ENCODE measurements at places on chromosomes 12 and 14. TPM values are rescaled to one million over a fixed set of nuclear protein-coding genes. Genes with fewer than 3 reads are reported as not detected.

GRCh38 chr14:87892763-87893162 is 100.2 kb downstream of the GALC start:
- no peaks in the 10 kb centered on the region for H3K4me1 ChIP-seq
- H3K27ac ChIP-seq = no peak overlapping the region
- H3K36me3 ChIP-seq = no peaks in the 10 kb centered on the region
- H3K4me3 ChIP-seq = no peak overlapping the region
- peaks cover 17% of the 10 kb centered on the region for H3K27me3 ChIP-seq

DNA sequence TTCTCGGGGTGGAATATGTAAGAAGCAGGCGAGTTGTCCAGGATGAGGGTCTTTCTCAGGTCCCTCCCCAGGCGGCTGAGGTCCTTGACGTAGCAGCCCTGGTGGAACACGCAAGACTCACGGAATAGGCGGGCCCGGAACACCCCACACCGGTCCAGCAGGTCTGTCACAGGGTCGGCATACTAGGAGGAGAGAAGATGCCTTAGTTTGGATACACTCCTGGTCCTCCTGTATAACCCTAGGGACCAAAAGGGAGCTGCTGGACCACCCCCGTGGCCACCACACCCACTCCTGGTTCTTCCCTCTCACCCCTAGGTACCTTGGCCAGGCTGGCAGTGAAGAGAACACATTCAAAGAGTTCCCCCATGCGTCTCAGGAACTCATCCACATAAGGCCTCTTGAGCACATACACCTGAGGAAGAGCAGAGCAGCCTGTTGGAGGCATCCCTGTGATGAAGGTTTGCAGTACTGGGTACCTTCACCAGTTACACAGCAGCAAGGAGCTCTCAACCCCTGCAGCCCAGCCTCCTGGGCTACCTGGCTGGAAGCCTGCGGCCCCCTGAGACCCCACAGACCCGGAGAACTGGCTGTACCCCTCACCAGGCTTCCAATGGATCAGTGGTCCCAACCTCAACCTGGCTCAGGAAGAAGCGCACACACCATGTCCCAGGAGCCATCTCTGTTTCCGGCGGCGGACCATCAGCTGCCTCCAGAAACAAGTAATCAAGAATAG is 5.5 kb upstream of the AVIL start:
- H3K27me3 ChIP-seq = no peaks in the 10 kb centered on the region
- no peak overlapping the region for H3K4me3 ChIP-seq
- H3K36me3 ChIP-seq = peaks cover 98% of the 10 kb centered on the region
- no peak for DNase-seq

DNA sequence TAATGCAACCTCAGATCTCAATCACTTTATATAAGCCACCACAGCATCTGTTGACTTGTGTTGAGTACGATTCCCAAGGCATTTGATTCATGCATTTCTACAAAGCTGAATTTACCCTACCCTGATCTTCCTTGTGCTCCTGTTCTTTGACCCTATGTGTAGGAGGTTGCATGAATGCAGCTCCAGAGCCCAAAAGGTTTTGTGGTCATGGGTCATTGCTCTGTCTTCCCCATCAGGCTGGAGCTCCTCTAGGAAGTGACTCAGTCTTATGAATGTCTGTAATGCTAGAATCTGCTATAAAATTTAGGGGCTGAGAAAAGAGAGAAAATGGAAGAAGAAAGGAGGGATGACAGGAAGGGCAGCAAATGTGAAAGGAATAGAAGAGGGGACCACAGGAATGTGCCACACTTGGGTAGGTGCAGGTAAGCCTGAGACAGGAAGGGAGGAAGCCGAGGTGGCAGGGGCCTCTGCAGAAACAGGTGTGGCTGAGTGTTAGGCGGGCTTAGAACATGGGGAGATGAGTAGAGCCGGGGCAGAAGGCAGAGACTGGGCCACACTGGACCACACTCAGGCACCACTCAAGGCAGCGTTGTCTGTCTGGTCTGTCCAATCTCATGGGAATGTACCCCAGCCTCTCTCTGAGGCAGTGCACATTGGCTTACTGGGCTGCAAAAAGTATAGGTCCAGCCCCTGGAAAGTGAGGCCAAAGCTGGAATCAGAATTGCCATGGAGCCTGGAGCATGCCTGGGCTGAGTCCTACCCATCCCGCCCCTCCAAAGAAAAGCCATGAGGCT is 334.1 kb downstream of the BCL11B start:
- no peaks in the 10 kb centered on the region for H3K4me1 ChIP-seq
- H3K27ac ChIP-seq = no peak overlapping the region
- no peaks in the 10 kb centered on the region for H3K27me3 ChIP-seq
- no peaks in the 10 kb centered on the region for H3K36me3 ChIP-seq
- H3K4me3 ChIP-seq = no peak overlapping the region

DNA sequence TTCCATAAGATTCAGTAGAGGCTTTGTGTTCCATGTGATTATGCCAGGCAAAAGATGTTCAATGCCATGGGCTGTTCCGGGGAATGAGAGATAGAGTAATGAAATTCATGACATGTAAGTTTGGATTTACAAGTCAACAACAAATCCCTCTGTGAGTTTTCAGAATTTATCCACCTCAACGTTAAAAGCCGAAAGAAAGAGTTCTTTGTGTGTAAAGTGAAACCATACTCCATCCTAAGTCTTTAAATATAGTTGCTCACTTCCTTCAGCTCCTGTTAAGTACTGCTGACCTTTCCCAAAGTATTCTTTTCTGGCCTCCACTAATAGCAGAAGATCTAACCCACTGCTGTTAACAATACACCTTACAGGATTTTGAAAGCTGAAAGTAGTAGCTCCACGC is 190.0 kb downstream of the TMX1 start:
- no peaks in the 10 kb centered on the region for H3K36me3 ChIP-seq
- peaks cover 9% of the 10 kb centered on the region for H3K4me1 ChIP-seq
- H3K27ac ChIP-seq = no peak overlapping the region
- H3K27me3 ChIP-seq = no peaks in the 10 kb centered on the region

- no peak overlapping the region for H3K4me3 ChIP-seq
- no peaks in the 10 kb centered on the region for H3K27me3 ChIP-seq
- H3K36me3 ChIP-seq = no peaks in the 10 kb centered on the region
- H3K4me1 ChIP-seq = peaks cover 50% of the 10 kb centered on the region
- no peak for DNase-seq
Observed at GRCh38 chr14:91254461-91254860, 10.0 kb upstream of the GPR68 start.

GRCh38 chr12:40056373-40056772 is 49.5 kb downstream of the SLC2A13 start:
- H3K4me1 ChIP-seq = peaks cover 3% of the 10 kb centered on the region
- H3K27ac ChIP-seq = no peak overlapping the region
- DNase-seq = no peak
- H3K4me3 ChIP-seq = no peak overlapping the region
- H3K36me3 ChIP-seq = no peaks in the 10 kb centered on the region
- no peaks in the 10 kb centered on the region for H3K27me3 ChIP-seq

DNA sequence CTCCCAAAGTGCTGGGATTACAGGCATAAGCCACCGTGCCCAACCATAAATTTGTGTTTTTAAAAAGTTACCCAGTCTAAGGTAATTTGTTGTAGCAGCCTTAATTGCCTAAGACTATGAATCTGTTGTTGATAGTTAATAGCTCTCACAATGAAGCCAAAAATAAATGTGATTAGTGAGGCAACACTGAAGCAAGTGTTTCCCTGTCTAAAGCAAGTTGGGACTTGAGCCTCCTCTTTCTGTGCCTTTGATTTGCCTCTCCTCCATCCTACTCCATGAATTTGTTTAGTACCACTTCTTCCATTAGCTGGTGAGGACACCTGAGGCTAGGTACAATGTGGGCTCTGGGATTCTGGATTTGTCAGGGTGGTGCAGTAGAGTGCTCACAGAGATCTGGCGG is 36.8 kb downstream of the DAAM1 start:
- no peak overlapping the region for H3K4me3 ChIP-seq
- H3K36me3 ChIP-seq = no peaks in the 10 kb centered on the region
- H3K27ac ChIP-seq = no peak overlapping the region
- no peaks in the 10 kb centered on the region for H3K27me3 ChIP-seq
- peaks cover 7% of the 10 kb centered on the region for H3K4me1 ChIP-seq
- DNase-seq = no peak

DNA sequence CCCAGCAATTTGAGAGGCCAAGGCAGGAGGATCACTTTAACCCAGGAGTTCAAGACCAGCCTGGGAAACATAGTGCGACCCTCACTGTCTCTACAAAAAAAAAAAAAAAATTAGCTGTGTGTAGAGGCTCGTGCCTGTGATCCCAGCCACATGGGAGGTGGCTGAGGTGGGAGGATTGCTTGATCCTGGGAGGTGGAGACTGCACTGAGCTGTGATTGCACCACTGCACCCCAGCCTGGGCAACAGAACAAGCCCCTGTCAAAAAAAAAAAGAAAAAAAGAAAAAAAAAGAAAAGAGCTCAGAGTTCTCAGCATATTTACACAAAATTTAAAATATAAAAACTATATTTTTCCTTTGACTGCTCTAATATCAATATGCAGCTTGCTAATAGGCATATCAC is 260.8 kb downstream of the SYT1 start:
- no peak for DNase-seq
- no peaks in the 10 kb centered on the region for H3K36me3 ChIP-seq
- no peaks in the 10 kb centered on the region for H3K4me1 ChIP-seq
- H3K4me3 ChIP-seq = no peak overlapping the region
- no peak overlapping the region for H3K27ac ChIP-seq

- H3K27ac ChIP-seq = peak overlapping the region; percentile 80
- peaks cover 13% of the 10 kb centered on the region for H3K4me1 ChIP-seq
- H3K36me3 ChIP-seq = no peaks in the 10 kb centered on the region
- peak; percentile 76 for DNase-seq
- H3K4me3 ChIP-seq = peak overlapping the region; percentile 58
- H3K27me3 ChIP-seq = no peaks in the 10 kb centered on the region
Observed at GRCh38 chr14:106845286-106846087, 1319.1 kb downstream of the TMEM121 start.

DNA sequence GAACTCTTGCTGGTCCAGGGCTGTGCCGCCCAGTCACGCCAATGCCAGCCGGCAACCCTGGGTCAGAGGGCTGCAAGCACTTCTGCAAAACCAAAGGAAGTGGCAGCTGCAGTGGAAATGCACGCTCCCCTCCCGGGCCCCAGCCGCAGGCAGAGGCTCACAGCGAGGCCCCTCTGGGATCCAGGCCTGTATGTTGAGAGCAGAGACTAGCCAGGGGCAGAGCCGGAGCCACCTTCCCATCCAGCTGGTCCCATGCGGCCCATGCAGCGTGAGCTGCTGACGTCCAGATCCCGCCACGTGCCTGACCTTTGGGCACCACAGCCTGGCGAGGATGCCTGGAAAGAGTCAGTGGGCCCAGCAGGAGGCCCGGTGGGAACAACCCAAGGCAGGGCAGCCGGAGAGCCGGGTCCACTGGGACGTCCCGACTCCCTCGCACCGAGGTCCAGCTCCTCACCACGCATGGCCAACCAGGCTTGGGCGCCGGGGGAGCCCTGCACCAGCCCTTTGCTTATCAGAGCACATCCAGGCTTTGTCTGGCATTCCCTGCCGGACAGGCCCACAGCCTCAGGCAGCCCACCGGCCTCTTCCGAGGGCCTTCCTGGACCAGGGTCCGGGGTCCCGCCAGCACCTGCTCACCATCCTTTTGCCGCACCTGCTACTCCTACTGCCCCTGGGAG is 4.3 kb downstream of the GPR132 start:
- H3K4me3 ChIP-seq = peak overlapping the region; percentile 31
- H3K36me3 ChIP-seq = no peaks in the 10 kb centered on the region
- DNase-seq = peak; percentile 75

GRCh38 chr12:78793491-78793890 is 71.1 kb upstream of the SYT1 start:
- no peak overlapping the region for H3K4me3 ChIP-seq
- no peaks in the 10 kb centered on the region for H3K27me3 ChIP-seq
- DNase-seq = no peak
- no peaks in the 10 kb centered on the region for H3K4me1 ChIP-seq
- no peak overlapping the region for H3K27ac ChIP-seq

GRCh38 chr12:8780389-8780788 is 42.0 kb upstream of the A2ML1 start:
- H3K27me3 ChIP-seq = no peaks in the 10 kb centered on the region
- H3K27ac ChIP-seq = no peak overlapping the region
- DNase-seq = no peak
- H3K4me1 ChIP-seq = peaks cover 7% of the 10 kb centered on the region
- no peak overlapping the region for H3K4me3 ChIP-seq
- H3K36me3 ChIP-seq = peaks cover 11% of the 10 kb centered on the region

- no peaks in the 10 kb centered on the region for H3K4me1 ChIP-seq
- no peak overlapping the region for H3K4me3 ChIP-seq
- no peak for DNase-seq
- H3K27me3 ChIP-seq = no peaks in the 10 kb centered on the region
- no peaks in the 10 kb centered on the region for H3K36me3 ChIP-seq
- H3K27ac ChIP-seq = no peak overlapping the region
Observed at GRCh38 chr14:58863661-58864345, 226.0 kb downstream of the DACT1 start.

GRCh38 chr12:24996820-24997219 is 47.9 kb upstream of the BCAT1 start:
- H3K4me3 ChIP-seq = no peak overlapping the region
- H3K27me3 ChIP-seq = no peaks in the 10 kb centered on the region
- no peak for DNase-seq
- peaks cover 11% of the 10 kb centered on the region for H3K4me1 ChIP-seq
- H3K36me3 ChIP-seq = no peaks in the 10 kb centered on the region
- H3K27ac ChIP-seq = no peak overlapping the region

DNA sequence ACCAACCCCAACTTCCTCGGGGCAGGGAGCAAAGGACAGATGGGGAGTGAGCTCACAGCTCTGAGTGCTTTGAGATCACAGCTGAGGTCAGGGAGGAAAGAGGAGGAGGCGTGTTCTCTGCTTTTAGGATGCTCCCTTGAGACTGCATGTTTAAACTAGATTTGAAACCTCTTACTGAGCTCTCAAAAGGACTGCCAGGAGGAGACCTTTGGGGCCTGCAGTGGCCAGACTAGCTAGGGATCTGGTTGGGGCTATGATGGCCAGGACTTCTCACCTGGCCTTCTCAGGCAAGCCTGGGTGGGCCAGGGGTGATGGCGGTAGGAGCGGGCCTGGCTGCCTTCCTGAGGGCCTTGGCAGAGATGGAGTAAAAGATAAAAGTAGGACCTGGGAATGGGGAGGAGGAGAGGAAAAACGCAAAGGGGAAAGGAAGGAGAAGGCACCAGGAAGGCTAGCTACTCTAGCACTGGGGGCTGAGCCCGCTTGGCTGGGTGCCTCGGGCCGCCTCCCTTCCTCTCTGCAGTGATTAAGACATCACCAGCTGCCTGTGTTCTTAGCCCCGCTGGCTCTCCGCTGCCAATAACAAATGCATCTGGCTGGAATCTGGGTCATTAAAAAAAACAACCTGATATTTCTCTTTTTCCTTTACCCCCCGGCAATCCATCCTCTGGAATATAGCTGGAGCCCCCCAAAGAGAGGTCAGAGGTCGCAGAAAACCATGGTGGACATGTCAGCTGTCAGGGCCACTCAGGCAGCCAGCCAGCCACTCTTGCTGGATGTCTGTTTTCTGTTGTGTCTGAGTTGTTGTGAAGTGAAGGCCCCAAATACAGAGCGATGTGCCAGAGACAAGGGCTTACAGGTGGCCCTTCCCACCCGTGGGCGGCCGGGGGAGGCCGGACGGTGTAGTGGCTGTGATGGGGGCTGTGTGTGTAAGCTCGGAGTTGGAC is 141.3 kb downstream of the TSPAN9 start:
- DNase-seq = no peak
- H3K27ac ChIP-seq = peak overlapping the region; percentile 47
- H3K36me3 ChIP-seq = no peaks in the 10 kb centered on the region
- no peaks in the 10 kb centered on the region for H3K27me3 ChIP-seq
- peaks cover 25% of the 10 kb centered on the region for H3K4me1 ChIP-seq

The IL31 gene
- not detected for total RNA-seq

The SCNN1A gene
- 199 TPM for total RNA-seq

The PTPRO gene
- total RNA-seq = 10.6 TPM

The LGMN gene
- 140 TPM for total RNA-seq

The RNU4-1 gene
- 2,477 TPM for total RNA-seq

All from upper lobe of right lung (tissue), 1 donor.